ENCODE measurements at places on chromosomes 5 and 9.

DNA sequence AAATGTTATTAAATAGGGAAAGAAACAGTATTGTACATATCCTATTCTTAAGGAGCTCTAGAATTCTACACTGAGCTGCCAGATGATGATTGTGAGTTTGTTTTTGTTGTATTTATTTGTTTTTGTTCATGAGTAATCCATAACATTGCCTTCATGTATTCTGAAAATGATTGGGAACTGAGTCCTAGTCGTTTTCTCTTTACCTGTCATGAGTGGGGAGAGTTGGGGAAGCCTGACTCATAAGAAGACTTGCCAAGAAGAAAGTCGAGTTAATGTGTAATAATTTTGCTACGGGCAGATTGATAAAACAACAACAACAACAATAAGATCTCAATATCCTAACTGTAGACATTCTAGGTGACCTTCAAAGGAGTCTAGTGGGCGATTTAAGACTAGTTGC lies 103.8 kb downstream of the ANKRD55 start:
- DNase-seq = no peak
- no peaks in the 10 kb centered on the region for H3K36me3 ChIP-seq
- peaks cover 11% of the 10 kb centered on the region for H3K4me1 ChIP-seq
- no peaks in the 10 kb centered on the region for H3K27me3 ChIP-seq
- H3K4me3 ChIP-seq = no peak overlapping the region

DNA sequence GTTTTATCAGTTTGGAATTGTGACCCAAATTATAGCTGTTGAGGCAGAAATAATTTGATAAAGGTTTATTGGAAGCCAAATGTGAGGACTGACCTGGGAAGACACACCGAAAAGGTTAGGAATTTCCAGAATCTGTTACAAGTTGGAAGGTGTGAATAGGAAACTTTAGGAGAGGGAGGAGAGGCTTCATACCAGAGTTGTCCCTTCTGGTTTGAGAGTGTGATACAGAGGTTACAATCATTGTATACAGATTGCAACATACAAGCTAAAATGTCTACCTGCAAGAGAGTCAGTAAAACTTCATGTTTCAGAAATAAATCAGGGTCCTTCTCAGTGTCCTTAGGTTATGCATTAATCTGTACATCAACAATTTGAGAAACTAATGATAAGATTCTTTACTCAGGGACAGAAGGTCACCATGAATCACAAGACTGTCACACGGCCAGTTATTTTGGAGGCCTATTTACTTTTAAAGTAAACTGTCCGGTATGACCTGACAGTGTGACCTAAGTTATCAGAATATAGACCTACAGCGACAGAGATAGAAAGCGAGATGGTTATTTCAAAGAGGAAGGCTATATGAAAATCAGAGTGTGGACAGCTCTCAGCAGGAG lies 204.9 kb upstream of the CTNND2 start:
- no peak overlapping the region for H3K27ac ChIP-seq
- H3K36me3 ChIP-seq = no peaks in the 10 kb centered on the region
- no peaks in the 10 kb centered on the region for H3K27me3 ChIP-seq
- no peaks in the 10 kb centered on the region for H3K4me1 ChIP-seq
- DNase-seq = no peak

GRCh38 chr5:101284736-101285375 lies 381.8 kb upstream of the ST8SIA4 start:
- H3K4me1 ChIP-seq = no peaks in the 10 kb centered on the region
- H3K27ac ChIP-seq = no peak overlapping the region
- no peak overlapping the region for H3K4me3 ChIP-seq
- H3K36me3 ChIP-seq = no peaks in the 10 kb centered on the region

DNA sequence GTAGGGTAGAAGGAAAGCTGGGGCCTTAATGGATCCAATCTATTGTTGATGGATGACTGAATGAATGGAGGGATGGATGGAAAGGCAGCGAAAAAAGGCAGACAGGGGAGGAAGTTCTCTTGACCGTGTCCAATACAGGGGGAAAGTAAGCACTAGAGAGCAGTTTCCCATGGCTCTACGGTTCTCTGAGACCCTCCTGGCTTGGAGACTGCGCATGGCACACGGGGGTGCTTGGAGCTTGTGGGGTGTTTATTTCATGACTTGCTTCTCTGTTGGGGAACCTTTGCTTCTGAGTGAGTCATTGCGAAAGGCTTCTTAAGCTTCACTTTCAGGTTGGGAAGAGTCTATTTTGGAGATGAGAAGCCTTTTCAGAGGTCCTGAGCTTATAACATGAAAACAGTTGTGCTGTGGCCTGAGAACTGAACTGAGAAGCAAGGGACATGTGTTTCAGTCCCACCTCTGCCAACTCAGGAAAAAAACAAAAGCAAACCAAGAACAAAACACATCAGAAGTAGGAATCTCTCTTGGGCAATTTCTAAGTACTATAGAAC lies 12.8 kb upstream of the TEX48 start:
- no peaks in the 10 kb centered on the region for H3K36me3 ChIP-seq
- no peak overlapping the region for H3K4me3 ChIP-seq
- DNase-seq = no peak
- no peaks in the 10 kb centered on the region for H3K27me3 ChIP-seq

GRCh38 chr5:126514558-126515141 lies 80.4 kb downstream of the ALDH7A1 start:
- H3K36me3 ChIP-seq = no peaks in the 10 kb centered on the region
- no peak overlapping the region for H3K4me3 ChIP-seq
- no peaks in the 10 kb centered on the region for H3K27me3 ChIP-seq

DNA sequence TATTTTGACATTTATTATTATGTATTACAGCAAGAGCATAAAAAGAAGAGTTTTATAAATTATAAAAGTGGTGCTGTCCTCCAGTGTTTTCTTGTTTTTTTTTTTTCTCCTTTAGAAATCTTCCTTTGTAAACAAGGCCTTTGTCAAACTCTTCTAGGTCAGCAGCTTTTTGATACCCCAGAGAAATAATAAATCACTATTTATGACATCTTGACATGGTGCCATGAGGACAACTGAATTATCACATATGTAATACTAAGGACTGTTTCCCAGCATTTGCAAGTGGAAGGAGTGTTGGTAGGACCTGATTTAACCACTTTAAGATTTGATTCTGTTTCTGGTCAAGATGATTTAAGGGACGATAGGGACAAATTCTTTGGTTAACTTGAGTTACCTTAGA lies 4.6 kb downstream of the SMARCA2 start:
- no peak overlapping the region for H3K27ac ChIP-seq
- H3K36me3 ChIP-seq = no peaks in the 10 kb centered on the region
- no peak overlapping the region for H3K4me3 ChIP-seq
- no peaks in the 10 kb centered on the region for H3K27me3 ChIP-seq
- DNase-seq = no peak
- peaks cover 16% of the 10 kb centered on the region for H3K4me1 ChIP-seq

- H3K27ac ChIP-seq = no peak overlapping the region
- H3K4me3 ChIP-seq = no peak overlapping the region
- no peaks in the 10 kb centered on the region for H3K4me1 ChIP-seq
- H3K27me3 ChIP-seq = peaks cover 42% of the 10 kb centered on the region
Measured at GRCh38 chr5:55205001-55205400, 22.1 kb downstream of the MCIDAS start.

- H3K27me3 ChIP-seq = no peaks in the 10 kb centered on the region
- H3K4me3 ChIP-seq = no peak overlapping the region
- no peaks in the 10 kb centered on the region for H3K36me3 ChIP-seq
- no peak for DNase-seq
Measured at GRCh38 chr5:171499611-171500010, 80.2 kb downstream of the FGF18 start.

DNA sequence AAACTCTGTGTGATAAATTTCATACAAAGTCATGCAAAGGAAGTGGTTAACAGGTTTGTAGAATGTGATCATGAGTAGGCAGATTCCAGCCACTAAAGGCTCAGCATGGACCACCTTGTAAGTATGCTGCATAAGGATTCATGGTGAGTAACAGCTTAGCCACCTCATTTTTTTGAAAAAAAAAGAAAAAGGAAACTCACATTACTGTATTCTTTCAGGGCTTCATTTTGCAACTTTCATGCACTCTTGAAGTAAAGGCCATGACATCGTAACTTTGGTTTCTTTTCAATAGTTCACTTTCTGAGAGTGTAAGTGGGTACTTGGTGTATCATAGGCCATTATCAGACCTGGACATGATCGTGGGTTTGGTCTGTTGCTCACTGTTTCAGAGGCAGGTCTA lies 175.1 kb downstream of the PCSK1 start:
- DNase-seq = no peak
- H3K27me3 ChIP-seq = no peaks in the 10 kb centered on the region
- no peak overlapping the region for H3K4me3 ChIP-seq
- H3K27ac ChIP-seq = no peak overlapping the region
- H3K4me1 ChIP-seq = peaks cover 50% of the 10 kb centered on the region
- no peaks in the 10 kb centered on the region for H3K36me3 ChIP-seq

DNA sequence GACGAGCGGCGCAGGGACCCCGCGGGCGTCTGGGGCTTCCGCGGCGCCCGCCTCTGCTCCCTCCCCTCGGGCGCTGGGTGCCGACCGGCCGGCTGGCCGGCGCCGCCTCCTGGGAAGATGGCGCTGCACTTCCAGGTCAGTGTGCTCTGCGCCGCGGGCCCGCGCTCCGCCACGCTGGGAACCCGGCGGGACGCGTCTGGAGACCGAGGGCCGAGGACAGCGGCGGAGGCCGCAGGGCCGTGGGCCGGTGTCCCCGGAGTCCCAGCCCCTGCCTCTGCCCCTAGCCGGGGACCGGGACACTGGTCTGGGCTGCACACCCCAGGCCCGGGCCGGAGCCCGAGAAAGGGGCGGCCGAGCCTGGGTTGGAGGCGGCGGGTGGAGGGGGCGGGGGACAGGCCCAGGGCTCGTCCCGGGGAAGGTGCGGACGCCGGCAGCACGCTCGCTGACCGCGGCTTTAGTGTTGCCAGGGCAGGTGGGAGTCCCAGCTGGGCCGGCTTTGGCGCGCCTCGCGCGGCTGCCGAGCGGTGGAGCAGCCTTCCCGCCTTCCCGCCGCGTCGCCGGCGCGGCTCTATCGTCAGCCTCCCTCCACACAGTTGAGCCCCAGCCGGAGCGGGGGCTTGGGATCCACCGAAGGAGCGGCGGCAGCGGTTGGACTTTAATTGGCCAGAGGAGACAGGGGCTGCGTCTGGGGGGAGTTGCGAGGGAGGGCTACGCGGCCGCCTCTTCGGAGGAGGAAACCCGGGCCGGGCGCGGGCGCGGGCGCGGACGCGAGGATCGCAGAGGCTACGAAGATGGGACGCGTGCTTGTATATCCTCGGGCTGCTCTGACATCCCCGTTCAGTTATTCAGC lies at the start of gene RANBP17:
Gene RANBP17 (plus strand): TSS at position 102 of the 850 bp plus-strand sequence.
- peak; percentile 95 for DNase-seq
- no peaks in the 10 kb centered on the region for H3K27me3 ChIP-seq
- H3K36me3 ChIP-seq = no peaks in the 10 kb centered on the region

- no peak for DNase-seq
- H3K27ac ChIP-seq = no peak overlapping the region
- H3K4me1 ChIP-seq = no peaks in the 10 kb centered on the region
- no peaks in the 10 kb centered on the region for H3K36me3 ChIP-seq
- H3K27me3 ChIP-seq = peaks cover 65% of the 10 kb centered on the region
Measured at GRCh38 chr9:76608575-76609273, 149.7 kb downstream of the GCNT1 start.

- H3K27ac ChIP-seq = peak within 1 kb of the TSS; percentile 55
- no peaks in the 10 kb centered on the region for H3K4me1 ChIP-seq
- no peaks in the 10 kb centered on the region for H3K36me3 ChIP-seq
- H3K27me3 ChIP-seq = no peaks in the 10 kb centered on the region
- no peak for DNase-seq
- no peak within 1 kb of the TSS for H3K4me3 ChIP-seq
Measured at GRCh38 chr5:122129306-122129705, at the start of gene ZNF474. Gene ZNF474, plus strand, starts transcription at chr5:122129546. Its CDS starts 22,445 bp downstream, at chr5:122151991.
